Fibroblast of the conjunctiva (primary cell): ENCODE measurements at places on chromosomes 1 and 21.
A peak's percentile ranks its signal among the peaks of the same experiment; 100 is the strongest.

- no peak for DNase-seq
Observed at GRCh38 chr1:19442154-19443096, 42.9 kb downstream of the CAPZB start.

GRCh38 chr21:45973475-45974072, 8.0 kb upstream of the COL6A1 start:
- peak; percentile 79 for DNase-seq

GRCh38 chr1:52592637-52593323, 9.4 kb upstream of the GPX7 start:
- no peak for DNase-seq

DNA sequence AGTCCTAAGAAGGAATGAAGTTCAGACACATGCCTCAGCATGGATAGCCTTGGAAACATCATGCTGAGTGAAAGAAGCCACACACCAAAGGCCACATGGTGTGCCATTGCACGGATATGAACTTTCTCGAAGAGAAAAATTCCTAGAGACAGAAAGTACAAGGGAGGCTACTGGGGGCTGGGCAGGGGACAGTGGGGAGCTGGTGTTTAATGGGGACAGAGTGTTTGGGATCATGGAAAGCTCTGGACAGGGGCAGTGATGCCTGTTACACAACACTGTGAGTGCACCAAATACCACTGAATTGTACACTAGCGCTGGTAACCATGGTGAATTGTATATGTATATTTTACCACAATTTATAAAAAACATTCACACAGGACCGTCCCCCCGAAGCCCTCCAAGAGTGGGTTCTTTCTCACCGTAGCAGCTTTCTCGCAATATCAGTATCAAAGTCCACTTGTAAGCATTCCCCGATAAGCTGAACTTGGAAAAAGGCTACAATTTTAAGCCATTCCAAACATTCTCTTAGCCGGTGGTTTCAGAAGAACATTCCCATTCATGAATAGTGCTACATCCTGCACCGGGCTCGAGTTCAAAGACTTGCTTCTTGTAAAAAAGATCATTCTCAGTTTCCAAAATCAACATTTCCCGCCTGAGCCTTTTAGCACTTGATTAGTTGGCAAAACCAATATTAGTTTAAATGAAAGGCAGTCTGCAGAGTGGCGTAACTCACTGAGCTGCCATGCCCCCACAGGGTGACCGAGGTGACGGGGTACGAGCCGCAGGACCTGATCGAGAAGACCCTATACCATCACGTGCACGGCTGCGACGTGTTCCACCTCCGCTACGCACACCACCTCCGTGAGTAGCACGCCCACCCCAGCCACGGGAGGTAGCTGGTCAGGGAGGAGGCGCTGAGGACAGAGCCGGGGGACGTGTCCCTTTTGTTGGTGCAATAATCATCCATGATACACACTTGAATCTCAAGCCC, 31.7 kb downstream of the SIM2 start:
- DNase-seq: no peak

DNA sequence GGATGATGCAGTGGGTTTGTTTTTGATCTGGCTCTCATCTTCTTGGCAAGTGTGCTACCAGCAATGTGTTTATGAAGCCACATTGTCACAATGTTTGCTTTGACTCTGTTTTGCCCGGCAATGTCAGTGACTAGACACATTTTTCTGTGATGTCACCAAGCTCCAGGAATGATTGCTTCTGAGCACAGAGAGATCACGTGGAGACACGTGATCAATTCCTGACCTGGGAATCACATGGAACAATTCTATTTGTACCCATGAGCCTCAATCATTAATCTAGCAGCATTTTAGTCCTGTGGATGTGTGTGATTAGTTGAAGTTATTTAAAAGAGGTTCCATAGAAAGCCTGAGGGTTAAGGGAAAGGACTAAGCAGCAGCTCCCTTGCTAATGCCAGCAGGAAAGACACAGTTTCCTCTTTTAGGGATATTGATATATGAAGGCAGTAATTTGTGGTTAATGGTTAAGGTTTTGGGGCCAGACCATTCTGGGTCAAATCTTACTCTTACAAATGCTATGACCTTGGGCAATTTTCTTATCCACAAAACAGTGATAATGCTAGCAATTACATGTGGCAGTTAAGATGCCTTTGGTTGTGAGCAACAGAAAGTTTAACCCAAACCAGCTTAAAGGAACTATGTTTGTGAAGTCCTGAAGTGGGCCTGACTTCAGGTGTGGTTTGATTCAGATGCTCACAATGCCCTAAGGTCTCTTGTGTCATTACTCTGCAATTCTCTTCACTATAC, 59.0 kb downstream of the FASLG start:
- DNase-seq: no peak

GRCh38 chr1:215081661-215082531, 641 bp upstream of the KCNK2 start:
- no peak for DNase-seq

DNA sequence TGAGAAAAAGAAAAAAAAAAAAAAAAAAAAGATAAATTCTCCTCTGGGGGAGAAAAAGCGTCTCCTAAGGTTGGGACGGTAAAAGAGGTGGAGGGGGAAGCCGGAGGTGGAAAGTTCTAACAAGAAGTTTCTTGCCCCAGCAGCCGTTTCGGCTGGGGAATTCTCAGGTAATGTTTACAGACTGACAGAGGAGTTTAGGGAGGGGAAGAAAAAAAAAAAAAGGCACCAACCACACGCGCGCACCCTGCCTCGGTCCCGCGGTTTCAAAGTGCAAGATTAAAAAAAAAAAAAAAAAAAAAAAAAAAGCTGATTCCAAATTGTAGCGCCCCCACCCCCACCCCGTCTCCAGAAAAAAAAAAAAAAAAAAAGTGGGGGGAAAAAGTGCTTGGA, 504 bp downstream of the DHRS3 start:
- no peak for DNase-seq

GRCh38 chr1:208132287-208132882, 111.8 kb downstream of the PLXNA2 start:
- peak; percentile 47 for DNase-seq

DNA sequence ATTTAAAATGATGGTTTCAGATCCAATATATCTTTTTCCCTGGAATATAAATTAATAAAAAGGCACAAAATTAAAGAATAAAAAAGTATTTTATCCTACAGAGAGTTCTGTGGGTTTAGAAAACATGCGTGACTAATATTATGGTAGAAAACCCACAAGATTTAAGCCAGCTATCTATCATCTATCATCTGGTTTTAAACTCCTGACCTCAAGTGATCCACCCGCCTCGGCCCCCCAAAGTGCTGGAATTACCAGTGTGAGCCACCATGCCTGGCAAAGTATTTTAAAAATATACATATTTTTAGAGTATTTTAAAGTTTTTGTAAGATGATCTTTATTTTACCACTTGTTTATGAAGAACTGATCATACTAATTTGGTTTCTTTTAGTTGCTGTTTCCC, 79.5 kb downstream of the NRIP1 start:
- DNase-seq: no peak

DNA sequence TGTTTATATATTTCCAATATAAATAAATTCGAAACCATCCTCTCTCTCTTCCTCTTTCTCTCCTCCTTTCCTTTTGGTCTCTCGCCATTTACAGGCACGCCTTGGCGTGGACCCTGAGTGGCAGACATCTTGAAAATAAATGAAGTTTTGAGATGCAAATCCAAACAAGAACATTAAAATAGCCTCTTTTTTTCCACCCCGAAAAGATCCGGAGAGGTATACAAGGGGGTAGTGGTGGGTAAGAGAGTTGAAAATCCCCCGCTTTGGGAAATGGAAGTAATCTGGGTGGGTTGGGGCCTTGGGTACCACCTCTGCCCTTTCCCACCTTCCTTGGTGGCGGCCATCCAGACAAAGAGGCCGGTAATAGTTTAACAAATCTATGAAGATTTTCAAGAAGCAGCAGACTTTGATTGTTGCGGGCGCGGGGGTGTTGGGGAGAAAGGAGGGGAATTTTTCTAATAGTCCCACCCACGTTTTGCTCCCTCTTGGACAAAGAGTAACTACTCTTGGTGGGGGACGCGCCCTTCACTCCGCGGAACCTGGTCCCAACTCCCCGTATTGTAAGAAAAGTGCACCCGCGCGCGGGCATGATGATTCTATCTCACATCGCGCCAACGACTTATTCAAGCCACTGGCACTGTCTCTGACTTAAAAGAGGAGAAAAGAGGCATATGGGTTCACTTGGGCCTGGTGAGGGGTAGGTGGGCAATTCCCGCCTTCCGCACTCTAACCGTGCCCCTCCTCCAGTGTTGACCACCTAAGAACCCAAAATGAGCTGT, 4.0 kb upstream of the FOXD3 start:
- no peak for DNase-seq

- DNase-seq: peak; percentile 94
Observed at GRCh38 chr1:115595279-115596079, 46.3 kb upstream of the VANGL1 start.

- DNase-seq: no peak
Observed at GRCh38 chr1:162091681-162092524, 22.4 kb downstream of the NOS1AP start.

DNA sequence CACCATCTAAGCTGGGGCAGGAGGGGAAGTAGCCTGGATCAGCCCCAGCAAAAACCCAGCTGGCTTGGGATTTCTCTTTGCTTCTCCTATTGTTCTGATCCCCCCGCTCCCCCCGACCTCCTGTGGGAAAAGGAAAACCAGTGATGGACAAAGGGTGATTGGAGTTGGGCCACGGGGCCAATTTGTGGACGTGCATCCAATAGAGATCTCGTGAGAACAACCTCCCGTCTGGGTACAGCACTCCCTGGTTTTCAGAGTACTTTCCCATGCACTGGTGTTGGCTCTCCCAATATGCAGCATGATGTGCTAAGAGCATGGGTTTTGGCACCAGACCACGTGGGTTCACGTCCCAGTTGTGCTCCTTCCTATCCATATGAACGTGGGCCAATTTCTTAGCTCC, 9.0 kb downstream of the BLACAT1 start:
- DNase-seq: no peak
